ENCODE measurements at places on chromosomes 16 and 17.

DNA sequence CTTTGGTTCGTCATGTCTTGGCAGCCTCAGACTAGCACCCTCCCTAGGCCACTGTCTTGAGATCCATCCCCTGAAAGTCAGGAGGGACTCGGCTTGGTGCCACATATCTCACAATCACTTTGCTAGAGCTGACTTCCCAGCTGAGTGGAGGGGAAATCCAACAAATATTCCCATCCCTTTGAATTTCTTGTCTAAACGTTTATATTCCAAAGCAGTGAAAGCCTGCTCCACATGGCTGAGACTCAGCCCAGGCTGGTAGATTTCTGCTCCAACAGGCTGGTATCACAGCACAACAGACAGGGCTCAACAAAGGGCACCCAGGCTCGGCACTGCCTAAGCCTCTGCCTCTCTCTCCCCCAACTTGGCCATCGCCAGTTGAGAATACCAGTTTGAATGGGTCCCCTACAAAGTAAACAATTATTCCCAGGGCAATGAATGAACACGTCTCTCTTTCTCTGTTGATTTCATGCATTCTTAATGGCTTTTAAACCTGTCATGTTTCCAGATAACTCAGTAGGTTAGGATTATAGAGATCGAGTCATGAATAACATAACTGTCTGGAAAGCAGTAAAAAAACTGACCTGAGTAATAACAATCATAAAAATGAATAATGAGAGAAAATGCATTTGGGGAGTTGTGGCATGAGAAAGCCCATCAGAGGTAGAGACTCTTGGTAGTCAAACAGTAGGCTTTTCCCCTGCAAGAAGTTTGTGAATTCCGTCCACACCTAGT, 1.0 kb downstream of the KRT13 start:
- DNase-seq = no peak

DNA sequence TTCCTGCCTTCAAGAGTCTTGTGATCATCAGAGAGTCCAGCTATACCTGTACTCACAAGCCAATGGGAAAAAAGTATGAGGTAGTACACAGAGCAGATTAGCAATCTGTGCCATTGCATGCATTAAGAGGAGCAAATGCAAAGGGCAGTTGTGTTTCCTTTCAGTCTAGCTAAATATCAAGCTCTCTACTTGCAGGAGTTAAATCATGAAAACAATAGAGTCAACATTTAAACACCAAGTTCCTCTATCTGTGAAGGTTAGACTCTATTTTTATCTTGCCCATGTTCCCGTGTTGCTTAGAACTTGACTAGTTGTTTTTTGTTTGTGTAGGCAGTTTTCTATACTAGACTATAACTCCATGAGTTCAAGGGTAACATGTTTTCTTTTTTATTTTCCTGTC, 4.7 kb upstream of the FAM20A start:
- DNase-seq = no peak

DNA sequence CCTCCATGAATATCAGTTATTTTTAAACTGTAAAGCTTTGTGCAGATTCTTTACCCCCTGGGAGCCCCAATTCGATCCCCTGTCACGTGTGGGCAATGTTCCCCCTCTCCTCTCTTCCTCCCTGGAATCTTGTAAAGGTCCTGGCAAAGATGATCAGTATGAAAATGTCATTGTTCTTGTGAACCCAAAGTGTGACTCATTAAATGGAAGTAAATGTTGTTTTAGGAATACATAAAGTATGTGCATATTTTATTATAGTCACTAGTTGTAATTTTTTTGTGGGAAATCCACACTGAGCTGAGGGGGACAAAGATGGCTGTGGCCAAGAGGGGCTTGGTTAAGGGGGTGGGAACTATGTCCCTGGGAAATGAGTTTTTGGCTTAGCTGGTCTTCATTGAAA, 2.3 kb downstream of the CCL11 start:
- DNase-seq = no peak

- no peak for DNase-seq
Observed at GRCh38 chr16:12300945-12301500, 324.5 kb downstream of the SNX29 start.

- DNase-seq = peak; percentile 76
Observed at GRCh38 chr16:20849589-20850390, 43.5 kb downstream of the REXO5 start.

GRCh38 chr16:28923652-28924398, 1.2 kb downstream of the RABEP2 start:
- no peak for DNase-seq

Measured in NB4 (cell line).